ENCODE measurements at places on chromosomes 6 and 20.

- DNase-seq: no peak
Observed at GRCh38 chr20:37314099-37314498, 24.6 kb downstream of the MANBAL start.

- DNase-seq: no peak
Observed at GRCh38 chr6:148674306-148674705, 72.5 kb upstream of the UST start.

GRCh38 chr20:36728986-36729385 is 16.9 kb downstream of the NDRG3 start:
- peak; percentile 35 for DNase-seq

- no peak for DNase-seq
Observed at GRCh38 chr6:5237805-5238204, 22.9 kb downstream of the LYRM4 start.

DNA sequence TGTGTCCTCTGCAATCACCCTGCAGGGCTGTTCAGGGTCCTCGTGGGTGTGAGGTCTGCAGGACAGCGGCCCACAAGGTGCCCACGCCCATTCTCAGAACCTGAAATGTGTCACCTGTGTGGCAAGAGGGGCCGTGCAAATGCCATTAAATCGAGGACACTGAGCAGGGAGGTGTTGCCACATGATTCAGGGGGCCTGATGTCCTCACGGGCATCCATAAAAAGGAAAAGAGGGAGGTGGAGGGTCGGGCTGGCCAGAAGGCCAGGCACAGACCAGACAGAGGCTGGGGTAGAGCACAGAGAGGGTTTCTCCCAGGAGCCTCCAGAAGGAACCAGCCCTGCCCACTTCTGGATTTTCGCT is 239.6 kb downstream of the ERMARD start:
- DNase-seq: no peak

GRCh38 chr6:20024316-20024673 is 187.1 kb downstream of the ID4 start:
- no peak for DNase-seq

GRCh38 chr6:80673367-80673766 is 566.9 kb downstream of the BCKDHB start:
- DNase-seq: no peak

- DNase-seq: peak; percentile 93
Observed at GRCh38 chr20:36202891-36203338, 33.4 kb upstream of the AAR2 start.

DNA sequence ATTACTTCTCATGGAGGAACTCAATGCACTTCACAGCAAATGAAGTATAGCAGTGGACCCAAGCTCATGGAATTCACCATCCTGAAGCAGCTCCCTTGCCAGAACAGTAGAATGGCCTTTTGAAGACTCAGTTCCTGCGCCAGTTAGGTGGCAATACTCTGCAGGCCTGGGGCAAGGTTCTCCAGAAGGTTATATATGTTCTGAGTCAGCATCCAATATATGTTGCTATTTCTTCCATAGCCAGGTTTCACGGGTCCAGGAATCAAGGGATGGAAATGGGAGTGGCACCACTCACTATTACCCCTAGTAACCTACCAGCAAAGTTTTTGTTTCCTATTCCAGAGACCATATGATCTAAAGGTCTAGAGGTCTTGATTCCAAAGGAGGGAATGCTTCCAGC is 56.4 kb upstream of the CNKSR3 start:
- no peak for DNase-seq

Measured in urothelium cell line (cell line).